ENCODE measurements at places on chromosomes 16 and 17.
A peak's percentile ranks its signal among the peaks of the same experiment; 100 is the strongest.

GRCh38 chr16:79099716-79100115 lies 500.8 kb downstream of the MAF start:
- DNase-seq: no peak

DNA sequence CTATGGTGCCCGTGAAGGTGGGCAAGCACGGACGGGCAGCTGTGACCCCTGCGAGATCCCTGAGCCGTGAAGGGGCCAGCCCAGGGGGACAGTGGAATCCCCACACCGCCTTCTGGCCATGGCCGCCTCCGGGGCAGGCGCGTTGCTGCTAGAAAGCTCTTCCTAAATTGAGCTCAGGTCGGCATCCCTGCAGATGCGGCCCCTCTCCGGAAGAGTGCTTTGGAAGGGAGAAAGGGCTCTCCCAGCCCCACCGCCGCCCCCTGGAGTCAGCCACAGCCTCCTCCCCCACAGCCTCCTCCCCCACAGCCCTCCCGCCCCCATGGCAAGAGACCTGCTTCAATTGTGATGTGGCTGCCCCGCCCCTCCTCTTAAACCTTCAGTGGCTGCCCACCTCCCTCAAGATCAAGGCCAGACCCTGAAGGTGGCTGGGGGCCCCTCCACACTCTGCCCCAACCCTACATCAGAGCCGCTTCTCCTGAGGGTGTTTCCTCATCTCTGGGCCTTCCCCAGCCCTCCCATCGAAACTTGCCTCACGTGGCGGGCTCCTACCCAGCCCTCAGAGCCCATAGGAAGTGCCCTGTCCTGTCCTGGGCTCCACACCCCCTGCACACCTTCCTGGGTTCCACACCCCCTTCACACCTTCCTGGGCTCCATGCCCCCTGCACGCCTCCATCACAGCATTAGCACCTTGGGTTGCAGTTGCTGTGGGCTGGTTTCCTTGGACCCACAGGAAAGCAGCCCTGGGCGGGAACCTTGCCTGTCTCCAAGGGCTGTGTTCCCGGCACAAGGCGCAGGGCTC lies 5.5 kb upstream of the CBFA2T3 start:
- no peak for DNase-seq

GRCh38 chr16:60225541-60225940 lies 1491.4 kb upstream of the GOT2 start:
- no peak for DNase-seq

DNA sequence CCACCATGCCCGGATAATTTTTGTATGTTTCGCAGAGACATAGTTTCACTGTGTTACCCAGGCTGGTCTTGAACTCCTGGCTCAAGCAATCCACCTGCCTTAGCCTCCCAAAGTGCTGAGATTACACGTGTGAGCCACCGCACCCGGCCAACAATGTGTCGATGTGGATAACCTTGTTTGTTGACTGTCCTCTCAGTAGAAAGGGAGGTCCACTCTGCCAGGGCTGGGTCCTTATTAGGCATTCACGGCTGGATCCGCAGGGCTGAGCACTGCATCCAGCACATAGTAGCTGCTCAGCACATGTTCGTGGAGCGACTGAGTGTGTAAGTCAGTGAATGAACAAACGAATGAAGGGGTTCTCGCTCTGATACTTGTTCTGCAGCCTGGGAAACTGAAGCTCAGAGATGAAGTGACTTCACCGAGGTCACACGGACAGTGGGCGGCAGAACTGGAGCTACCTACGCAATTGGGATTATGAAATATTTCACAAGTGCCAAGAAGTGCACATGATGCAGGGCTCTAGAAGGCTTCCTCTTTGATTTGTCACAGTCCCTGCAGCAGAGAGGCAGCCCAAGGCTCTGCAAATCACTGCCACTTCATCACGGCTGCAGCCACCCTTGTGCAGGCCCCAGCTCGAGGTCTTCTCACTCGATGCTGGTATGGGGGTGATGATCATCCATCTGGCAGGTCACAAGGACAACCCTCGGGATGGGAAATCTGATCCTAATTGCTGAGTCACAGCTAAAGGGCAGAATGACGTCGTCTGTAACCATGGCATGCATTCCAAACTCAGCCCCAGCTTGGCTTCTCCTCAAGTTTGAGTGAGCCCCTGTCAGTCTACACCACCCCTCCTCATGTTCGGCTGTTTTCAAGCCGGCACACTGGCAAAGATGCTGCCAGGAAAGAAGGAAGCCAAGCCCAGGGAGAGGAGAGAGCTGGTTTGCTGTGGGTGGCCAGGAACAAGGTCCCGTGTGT lies 28.0 kb upstream of the SNN start:
- no peak for DNase-seq

DNA sequence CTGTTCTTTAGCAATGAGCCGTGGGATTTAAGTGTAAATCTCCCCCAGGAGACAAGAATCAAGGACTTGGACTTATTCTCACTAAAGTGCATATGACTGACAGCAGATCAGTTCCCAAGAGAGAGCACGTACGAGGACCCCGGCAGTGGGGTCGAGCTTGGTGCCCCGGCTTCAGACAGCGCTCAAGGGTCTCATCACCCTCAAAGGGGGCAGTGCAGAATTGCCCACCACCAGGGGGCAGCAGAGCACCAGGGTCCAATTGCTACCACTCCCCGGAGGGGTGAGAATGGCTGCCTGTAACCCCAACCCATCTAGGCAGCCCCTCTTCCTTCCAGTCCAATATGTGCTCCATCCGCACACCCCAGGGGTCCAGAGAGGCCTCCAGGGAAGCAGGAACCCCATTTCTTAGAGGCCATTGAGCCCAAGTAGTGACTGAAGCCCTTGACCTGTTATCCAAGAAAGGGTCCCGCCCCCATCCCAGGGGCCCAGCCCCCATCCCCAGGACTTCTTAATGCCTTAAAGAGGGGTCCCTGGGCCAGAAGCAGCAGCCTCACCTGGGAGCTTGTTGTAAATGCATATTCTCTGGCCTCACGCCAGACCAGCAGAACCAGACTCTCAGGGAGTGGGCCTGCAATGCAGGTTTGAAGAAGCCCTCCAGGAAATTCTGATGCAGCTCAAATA lies 86.1 kb downstream of the ZDHHC7 start:
- DNase-seq: peak; percentile 71

DNA sequence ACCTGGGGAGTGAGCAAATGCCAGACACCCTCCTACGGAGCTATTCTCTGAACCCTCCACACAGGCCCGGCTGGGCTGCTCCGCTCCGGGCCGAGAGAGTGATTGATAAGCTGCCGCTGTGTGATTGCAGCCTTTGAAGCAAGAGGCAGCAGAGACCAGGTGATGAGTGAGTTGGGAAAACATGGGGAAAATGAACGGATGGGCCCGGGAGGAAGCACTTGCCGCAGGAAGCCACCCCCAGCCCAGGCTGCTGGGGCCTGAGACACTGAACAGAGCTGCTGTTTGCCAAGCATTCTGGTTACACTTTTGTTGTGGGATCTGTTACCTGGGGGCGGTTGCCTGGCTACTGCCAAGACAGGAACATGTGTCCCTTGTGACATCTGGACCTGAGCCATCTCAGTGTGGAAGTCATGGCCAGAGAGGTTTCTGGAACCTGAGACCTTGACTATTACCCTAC lies 46.4 kb upstream of the KLHDC4 start:
- no peak for DNase-seq

- no peak for DNase-seq
These were observed 22.2 kb downstream of the QPRT start for GRCh38 chr16:29701214-29701555.

DNA sequence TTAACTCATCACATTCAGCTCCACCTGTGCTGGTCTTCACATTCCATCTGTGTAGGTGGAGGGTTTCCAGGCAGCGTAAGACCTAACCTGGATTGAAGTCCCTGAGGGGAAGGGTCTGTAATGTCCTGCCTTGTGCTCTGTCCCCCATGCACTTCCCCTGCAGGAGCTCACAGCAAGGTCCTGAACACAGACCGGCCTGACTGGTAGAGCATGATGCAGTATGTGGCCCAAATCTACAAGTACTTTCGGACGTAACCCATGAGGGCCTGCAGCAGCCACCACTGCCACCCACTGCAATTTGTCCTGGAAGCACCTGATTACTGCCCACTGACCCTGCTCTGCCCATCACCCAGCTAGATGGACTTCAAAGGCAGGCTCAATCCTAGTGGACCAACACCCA lies 36.6 kb upstream of the ADORA2B start:
- DNase-seq: no peak

DNA sequence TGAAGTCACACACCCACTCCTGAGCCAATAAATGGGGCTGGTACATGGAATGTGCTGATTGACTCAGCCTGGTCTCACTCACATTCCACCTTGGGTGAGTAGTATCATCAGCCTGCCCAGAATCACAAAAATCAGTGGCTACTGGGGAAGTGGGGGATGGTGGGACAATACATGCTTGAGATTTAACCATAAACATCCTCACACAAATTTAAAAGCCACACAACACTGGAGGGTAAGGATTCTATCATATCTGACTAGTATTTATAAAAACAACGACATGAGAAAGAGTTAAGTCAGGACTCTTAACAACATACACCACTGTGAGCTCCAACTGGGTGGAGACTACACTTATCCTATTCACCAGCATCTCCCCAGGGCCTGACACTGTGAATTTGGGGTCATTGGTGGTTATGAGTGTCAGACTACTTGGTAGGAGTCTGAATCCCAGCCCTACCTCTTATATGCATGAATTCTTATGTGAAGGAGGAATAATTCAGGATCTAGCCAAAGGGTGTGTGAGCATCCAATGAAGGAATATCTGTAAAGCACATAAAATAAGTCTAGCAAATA lies 26.0 kb upstream of the IRX6 start:
- DNase-seq: no peak

GRCh38 chr16:85369741-85370528 lies 243.2 kb upstream of the GSE1 start:
- DNase-seq: peak; percentile 17

- DNase-seq: no peak
These were observed 29.5 kb downstream of the TNFRSF13B start for GRCh38 chr17:16942141-16943031.

GRCh38 chr17:18185391-18185790 lies 1.8 kb downstream of the ALKBH5 start:
- DNase-seq: no peak

- no peak for DNase-seq
These were observed 308.3 kb downstream of the FOXL1 start for GRCh38 chr16:86886651-86887050.

DNA sequence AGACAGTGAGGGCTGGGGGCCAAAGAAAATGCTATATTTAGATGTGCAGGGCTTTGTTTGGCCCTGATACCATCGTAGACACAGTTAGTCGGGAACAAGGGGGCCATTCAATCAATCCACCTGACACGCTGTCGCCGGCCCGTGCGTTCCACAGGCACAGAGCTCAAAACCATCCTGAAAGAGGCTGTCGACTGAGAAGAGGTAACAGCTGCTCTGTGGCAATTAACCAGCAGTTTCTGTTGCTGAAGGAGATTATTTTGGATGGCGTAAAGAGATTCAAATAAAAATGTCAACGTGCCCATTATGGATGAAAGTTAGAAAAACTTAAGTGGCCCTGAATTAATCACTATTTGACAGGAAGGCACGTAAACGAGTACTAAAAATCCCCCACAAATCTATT lies 276.2 kb upstream of the IRX5 start:
- DNase-seq: no peak

- DNase-seq: no peak
These were observed 1.3 kb upstream of the RAB11FIP3 start for GRCh38 chr16:424033-424622.

GRCh38 chr17:9648521-9649110 lies 3.3 kb downstream of the USP43 start:
- no peak for DNase-seq

- no peak for DNase-seq
These were observed 5.9 kb upstream of the CCDC57 start for GRCh38 chr17:82218349-82219075.

- no peak for DNase-seq
These were observed 477.7 kb downstream of the HS3ST4 start for GRCh38 chr16:26169473-26169872.

- DNase-seq: no peak
These were observed 54.1 kb downstream of the CBFA2T3 start for GRCh38 chr16:88922826-88923410.

DNA sequence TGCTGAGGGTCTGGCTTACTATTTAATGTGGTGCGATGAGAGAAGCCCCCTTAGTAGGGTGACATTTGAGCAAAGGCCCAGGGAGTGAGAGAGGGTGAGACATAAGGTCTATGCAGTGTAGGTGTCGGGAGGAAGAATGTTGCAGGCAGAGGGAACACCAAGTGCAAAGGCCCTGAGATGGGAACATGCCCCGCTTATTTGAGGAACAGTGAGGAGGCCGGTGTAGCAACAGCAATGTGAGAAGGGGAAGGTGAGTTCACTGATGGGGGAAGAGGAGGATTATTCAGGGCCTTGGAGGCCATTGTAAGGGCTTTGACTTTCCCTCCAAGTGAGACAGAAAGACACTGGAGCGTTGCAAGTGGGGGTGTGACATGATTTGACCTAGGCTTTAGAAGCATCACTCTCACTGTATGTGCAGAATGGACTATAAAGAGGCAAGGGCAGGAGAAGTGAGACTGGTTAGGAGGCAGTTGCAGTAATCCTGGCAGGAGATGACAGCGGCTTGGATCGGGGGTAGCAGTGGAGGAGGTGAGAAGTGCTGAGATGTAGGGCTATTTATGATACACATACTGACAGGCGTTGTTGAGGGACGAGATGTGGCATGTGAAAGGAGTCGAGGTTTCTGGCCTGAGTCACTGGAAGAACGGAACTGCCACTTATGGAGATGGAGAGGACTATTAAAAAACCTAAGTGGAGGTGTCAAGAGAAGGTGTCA lies 145.3 kb downstream of the SPECC1 start:
- no peak for DNase-seq

GRCh38 chr17:40074175-40074512 lies 11.4 kb downstream of the THRA start:
- no peak for DNase-seq

DNA sequence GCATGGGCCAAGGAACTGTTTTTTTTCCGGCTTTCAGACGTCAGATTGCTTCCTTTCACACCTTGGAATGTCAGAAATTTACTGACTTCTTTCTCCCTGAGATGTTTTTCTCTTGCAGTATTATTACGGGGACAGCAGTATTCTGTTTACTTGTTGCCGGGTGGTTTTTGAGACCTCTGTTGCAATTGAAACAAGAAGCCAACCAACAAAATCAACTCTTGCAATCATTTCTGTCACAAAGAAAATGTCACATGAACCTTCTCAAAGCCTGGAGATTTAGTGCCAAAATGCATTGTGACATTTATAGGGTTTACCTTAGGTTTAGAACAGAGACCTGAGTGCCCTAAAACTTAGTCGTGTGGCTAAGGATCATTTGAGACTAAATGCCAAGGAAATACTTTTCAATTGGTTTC lies 174.3 kb downstream of the MAP2K6 start:
- no peak for DNase-seq
